NCI-H345 (cell line): ENCODE measurements at places on chromosomes 4 and X.
A peak's percentile ranks its signal among the peaks of the same experiment; 100 is the strongest.

DNA sequence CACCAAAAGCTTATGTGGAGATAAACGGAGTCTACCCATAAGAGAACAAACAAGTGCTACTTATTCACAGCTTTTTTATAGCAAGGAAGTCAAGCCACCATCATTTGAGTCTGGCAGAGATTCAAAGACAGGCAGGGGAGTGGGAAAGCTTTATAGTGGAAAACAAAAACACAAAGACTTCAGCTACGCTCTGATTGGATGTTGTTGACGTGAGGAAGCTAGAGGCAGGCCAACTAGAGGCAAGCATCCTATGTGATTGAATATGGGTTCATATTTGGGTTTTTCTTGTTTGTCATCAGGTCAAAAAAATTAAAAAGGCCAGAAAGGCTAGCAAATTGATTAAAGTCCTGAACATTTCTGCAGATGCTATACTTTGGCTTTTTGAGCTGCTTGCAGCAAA is 719 bp upstream of the TCEAL4 start:
- peak; percentile 42 for DNase-seq

- no peak for DNase-seq
These were observed 2029.9 kb upstream of the AGA start for GRCh38 chr4:179472164-179472563.

DNA sequence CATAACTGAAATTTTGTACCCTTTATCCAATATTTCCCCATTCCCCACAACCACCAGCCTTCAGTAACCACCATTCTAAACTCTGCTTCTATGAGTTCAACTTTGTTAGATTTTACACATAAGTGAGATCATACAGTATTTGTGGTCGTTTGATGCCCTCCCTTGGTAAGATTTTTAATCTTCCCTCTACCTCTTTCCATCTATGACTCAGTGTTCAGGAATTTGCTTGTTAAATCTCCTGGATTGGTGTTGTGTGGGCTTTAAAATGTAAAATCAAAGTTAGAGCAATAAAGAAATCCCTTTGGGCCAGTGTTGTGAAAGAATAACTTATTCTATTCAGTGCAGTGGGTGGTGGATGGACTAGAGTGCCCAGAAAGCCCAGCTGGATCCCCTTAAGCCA is 37.4 kb downstream of the SLC16A2 start:
- DNase-seq: no peak

- no peak for DNase-seq
These were observed 15.6 kb upstream of the DCHS2 start for GRCh38 chr4:154507156-154507555.

GRCh38 chr4:77125961-77126360 is 31.0 kb upstream of the CCNG2 start:
- no peak for DNase-seq

DNA sequence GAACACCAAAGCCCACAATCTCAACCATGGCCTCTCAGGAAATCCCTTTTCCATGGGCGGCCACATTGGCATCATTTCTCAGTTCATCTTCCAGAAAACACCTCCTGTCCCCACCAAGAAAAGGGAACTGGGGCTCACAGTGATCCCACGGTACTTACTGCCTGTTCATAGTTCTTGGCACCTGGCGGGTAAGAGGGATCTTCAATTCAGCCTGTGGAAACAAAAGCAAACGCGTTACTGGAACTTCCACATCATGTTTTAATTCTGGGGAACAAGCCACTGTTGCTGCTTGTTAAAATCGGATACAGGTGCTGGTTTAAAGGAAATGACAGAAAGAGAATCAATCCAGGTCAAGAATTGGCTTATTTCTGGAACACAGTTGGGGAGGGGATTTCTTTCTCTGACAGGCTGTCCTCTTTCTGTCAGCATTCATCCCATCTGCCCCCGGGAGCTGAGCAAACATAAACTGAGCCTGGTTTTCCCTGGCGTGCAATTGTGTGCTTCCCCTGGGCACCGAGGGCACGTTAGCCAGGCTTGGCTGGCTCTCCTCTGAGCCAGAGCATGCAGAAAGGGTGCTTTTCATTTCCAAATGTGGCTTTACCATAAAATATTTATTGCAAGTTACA is 16.8 kb downstream of the CLNK start:
- peak; percentile 70 for DNase-seq

GRCh38 chrX:133294126-133294525 is 76.0 kb upstream of the TFDP3 start:
- DNase-seq: no peak

- DNase-seq: no peak
These were observed 26.1 kb downstream of the OTOP1 start for GRCh38 chr4:4200624-4201023.

DNA sequence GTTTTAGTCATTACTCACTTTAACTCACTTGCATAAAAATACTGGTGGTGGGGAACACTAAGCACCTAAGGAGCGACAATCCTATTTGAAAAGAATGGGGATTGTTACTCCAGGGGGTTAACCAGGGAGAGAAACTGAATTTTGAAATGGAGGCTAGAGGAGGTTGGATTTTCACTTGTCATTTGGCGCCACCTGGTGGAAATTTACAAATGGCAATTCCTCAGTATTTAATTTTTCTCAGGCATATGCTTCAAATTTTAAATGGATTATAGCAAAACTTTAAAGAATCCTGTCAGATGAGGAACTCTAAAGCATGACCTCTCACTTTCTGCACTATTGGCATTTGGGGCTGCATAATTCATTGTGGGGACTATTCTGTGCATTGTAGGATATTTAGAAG is 2.7 kb upstream of the GEMIN8 start:
- DNase-seq: peak; percentile 39

DNA sequence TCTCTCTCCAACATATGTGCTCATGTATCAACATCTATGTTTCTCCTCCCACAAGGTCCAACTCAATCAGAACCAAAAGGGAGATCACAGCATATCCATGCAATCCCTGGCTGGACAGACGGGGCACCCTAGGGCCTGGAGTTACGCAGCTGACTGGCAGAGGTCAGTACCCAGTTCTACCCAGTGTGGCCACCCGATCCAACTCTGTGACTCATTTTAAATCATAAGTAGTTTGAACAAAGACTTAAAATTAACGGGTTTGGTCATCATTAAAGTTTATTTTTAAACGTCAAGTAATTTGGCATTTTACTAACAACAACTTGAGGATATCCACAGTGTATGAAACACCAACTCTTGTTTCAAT is 59.5 kb downstream of the APBB2 start:
- no peak for DNase-seq

DNA sequence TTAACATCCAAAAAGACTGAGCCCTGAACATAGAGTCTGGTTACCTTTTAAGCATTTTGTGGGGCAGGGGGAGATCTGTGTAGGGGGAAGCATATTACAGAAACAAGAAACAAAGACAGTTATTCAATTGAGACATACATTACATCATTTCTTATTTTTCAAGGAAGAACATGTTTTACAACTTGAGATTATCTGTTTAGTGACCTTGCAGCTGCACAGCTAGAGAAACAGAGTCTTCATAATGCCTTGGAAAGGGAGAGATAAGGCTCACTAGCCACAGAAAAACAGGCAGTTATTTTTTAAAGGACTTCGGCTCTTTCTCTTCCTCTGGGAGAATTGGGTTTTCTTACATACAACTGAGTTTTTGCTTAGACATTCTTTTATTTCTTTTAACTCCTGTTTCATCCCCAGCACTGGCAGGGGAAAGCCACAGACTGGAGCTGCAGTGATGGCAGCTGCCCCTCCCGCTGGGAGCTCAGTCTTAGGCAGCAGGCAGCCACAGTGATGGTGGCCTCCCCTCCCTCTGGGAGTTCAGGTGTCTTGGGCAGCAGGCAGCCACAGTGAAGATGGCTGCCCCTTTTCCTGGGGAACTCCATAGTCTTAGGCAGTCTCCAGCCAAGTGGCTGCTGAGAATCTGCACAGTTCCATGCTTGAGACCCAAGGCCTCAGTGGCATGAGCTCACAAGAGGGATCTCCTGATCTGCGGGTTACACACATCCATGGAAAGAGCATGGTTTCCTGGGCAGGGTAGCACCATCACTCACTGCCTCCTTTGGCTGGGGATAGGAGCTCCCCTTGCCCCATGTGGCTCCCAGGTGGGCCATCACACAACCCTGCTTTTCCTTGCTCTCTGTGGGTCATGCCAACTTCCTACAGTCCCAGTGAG is 19.4 kb upstream of the TMPRSS11F start:
- no peak for DNase-seq
